AG09309 (cell line): ENCODE measurements at places on chromosomes 16 and 17.

GRCh38 chr16:13594823-13595222 lies 325.1 kb upstream of the ERCC4 start:
- DNase-seq: no peak

- DNase-seq: no peak
Observed at GRCh38 chr17:19369846-19370492, 7.4 kb upstream of the B9D1 start.

DNA sequence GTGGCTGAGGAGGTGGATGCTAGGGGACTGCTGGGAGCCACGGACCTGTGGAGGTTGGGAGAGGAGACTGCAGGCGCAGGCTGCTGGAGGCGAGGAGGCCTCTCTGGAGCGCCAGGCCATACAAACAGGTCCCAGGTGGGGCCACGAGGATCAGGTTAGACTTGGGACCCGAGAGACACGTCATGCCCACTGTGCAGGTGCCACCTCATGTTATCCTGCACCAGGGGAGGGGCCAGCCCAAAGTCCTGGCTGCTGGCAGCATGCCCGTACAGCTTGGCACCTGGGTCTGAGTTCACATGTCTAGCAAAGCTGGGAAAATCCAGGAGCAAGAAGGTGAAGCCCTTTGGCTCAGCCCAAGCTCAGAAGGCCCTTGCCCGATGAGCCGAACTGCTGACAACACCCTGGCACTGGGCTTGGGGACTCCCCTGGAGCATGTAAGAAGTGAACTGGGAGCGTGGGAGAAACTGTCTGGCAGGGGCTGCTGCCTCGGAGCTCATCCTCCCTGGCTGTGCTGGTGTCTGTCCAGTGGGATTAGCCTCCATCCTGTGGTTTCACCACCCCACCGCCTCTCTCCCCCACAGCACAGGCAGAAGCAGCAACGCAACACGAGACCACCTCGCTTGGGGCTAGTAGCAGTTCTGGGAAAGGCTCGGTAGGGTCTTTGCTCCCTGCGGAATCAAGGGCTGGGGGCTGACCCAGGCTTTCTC lies 5.3 kb downstream of the ARHGDIA start:
- no peak for DNase-seq

DNA sequence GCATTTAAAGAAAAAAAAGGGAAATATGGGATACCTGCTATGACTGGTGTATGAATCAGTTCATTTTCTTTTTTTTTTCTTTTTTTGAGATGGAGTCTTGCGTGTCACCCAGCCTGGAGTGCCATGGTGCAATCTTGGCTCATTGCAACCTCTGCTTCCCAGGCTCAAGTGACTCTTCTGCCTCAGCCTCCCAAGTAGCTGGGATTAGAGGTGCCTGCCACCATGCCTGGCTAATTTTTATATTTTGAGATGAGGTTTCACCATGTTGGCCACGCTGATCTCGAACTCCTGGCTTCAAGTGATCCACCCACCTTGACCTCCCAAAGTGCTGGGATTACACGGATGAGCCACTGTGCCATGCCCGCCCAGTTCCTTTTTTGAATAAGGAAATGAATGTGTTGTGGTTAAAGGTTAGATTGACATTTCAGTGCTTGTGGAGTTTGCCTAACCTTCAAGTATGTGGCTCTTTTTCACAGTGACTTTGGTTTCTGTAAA lies 7.7 kb downstream of the HAPSTR1 start:
- DNase-seq: no peak

DNA sequence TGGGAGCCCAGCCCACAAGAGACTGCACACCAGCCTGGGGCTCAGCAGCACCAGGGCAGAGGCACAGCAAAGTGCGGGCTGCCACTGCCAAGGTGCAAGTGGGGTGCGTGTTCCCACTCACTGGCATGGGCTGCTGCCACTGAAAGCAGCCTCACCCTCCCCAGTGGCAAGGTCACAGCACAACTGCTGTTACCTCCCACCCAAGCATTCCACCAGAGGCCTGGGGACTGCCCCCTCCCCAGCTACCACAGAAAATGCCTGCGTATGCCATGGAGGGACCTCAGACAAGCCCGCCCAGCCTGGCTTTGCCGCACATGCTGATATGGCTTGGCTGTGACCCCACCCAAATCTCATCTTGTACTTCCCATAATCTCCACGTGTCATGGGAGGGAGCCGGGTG lies 33.1 kb downstream of the MEAK7 start:
- no peak for DNase-seq

GRCh38 chr16:1740234-1740633 lies 31.1 kb downstream of the NME3 start:
- no peak for DNase-seq

DNA sequence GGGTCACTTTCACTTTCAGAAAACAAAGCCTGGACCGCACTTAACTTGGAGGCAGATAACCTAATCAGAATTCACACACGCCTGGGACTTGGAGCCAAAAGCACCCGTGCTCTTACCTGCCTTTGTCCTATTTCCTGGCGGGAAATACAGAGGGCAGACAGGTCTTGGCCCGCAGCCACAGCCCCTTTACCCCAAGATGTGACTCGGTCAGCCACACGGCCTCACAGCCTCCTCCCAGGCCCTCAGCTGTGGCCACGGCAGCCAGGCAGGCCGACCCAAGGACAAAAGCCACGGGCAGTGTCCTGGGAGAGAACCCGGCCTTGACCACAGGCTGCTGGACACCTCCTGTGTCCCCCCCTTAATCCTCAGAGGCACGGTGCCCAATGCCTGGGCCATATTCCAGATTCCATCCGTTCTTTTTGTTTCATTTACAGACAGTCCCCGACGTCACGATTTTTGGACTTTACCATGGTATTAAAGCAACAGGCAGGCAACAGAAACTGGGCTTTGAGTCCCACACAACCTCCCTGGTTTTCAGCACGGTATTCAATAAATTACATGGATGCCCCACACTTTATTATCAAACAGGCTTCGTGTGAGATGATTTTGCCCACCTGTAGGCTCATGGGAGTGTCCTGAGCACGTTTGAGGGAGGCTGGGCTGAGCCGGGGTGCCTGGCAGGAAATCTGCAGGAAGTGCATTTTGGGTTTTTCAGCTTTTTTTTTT lies 30.1 kb upstream of the GAA start:
- DNase-seq: no peak

- no peak for DNase-seq
Observed at GRCh38 chr16:9798474-9798873, 383.8 kb downstream of the GRIN2A start.

DNA sequence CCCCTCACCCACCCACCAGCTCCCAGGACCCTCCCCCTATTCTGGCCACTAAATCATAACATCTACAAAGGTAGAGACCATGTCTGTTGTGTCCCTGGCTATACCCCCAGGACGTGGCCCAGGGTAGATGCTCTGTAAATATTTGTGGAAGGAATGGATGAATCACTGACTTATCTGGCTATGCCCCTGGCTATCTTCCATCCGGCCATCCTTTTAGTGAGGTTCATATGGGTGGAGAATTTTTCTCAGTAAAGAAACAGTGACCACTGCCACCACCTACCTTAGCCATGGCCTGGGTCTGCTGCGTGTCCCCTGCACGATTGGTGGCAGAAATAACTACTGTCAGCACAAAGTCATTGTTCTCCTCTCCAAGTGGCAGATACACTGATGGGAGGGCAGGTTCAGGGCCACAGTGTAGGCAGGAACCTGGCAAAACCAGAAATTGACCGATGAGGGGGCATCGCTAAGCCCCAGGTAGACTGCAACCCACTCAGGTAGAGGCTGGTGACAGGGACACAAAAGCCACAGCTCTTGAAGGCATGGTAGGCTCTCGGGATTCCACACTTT lies 63.1 kb upstream of the BCO1 start:
- DNase-seq: peak; percentile 33

GRCh38 chr17:13359774-13360173 lies 242.0 kb downstream of the HS3ST3A1 start:
- DNase-seq: no peak

GRCh38 chr16:66950971-66951790 lies 9.9 kb upstream of the CES3 start:
- DNase-seq: no peak

GRCh38 chr17:609232-609810 lies 105.3 kb downstream of the VPS53 start:
- DNase-seq: no peak

DNA sequence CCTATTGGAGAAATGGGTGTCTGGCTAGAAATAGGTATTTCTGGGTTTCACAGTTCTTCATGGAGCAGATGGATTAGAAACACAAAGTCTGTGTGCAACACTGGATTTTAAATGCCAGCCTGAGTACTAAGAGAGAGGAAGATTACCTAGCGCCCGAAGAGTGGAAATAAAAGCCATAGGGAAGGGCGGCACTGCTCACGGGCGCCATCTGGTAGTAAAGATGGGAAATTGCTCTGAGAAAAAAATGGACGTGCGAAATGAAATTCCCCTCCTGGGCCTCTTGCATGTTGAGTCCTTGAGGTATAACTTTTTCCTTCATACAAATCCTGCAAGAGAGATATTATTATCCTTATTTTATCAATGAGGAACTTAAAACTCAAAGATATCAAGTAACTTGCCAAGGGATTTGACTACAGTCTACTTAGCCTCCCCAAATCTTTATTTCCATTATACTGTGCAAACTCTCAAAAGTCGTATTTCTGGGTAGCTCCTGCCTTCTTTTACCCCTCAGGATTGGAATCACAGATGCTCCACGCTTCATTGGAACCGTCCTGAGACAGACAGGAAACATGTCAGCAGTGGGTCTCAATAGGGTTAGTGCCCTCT lies 72.8 kb downstream of the MMD start:
- no peak for DNase-seq

DNA sequence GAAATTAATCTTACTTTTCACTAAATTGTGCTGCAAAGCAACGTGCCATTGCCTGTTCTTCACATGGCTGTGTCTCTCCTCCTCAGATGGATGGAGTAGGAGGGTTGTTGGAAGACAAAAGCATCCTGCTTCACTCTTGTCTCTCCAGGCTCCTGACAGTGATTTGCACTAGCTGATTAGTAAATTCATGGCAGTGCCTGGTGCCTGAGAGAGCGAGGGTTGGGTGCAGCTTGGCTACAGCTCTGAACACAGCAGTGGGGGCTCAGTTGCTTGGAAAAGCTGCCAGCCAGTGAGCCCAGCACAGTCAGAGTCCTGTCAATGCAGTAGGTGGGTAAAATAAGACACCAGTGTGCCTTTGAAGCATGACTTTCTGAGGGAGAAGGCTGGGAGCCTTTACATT lies 37.4 kb downstream of the CDH13 start:
- no peak for DNase-seq

- DNase-seq: no peak
Observed at GRCh38 chr17:71202449-71202848, 918.4 kb upstream of the SOX9 start.

GRCh38 chr17:81995463-81996231 lies 18.2 kb downstream of the ASPSCR1 start:
- DNase-seq: no peak

- no peak for DNase-seq
Observed at GRCh38 chr16:30379158-30379783, 3.1 kb downstream of the SEPTIN1 start.

GRCh38 chr17:48052956-48053757 lies 5.0 kb downstream of the NFE2L1 start:
- DNase-seq: no peak

DNA sequence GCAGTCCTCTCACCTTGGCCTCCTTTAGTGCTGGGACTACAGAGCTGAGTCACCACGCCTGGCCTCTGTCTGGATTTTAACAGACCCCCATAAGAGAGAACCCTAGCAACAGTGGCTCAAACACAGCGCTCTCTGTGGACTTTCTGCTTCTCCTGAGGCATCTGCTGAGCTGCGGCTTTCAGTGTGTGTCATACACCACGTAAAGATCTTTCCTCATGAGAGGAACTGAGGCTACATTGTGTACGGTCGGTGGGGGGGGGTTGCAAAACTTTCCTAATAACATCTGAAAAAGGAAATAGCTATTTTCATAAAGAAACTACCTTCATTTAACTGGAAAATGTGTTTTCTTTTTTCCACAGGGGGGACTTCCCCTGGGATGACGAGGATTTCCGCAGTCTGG lies 32.9 kb downstream of the DEF8 start:
- no peak for DNase-seq

GRCh38 chr17:80755650-80756405 lies 211.2 kb downstream of the RPTOR start:
- DNase-seq: no peak

- DNase-seq: peak; percentile 90
Observed at GRCh38 chr16:56389554-56389953, 35.8 kb downstream of the AMFR start.

DNA sequence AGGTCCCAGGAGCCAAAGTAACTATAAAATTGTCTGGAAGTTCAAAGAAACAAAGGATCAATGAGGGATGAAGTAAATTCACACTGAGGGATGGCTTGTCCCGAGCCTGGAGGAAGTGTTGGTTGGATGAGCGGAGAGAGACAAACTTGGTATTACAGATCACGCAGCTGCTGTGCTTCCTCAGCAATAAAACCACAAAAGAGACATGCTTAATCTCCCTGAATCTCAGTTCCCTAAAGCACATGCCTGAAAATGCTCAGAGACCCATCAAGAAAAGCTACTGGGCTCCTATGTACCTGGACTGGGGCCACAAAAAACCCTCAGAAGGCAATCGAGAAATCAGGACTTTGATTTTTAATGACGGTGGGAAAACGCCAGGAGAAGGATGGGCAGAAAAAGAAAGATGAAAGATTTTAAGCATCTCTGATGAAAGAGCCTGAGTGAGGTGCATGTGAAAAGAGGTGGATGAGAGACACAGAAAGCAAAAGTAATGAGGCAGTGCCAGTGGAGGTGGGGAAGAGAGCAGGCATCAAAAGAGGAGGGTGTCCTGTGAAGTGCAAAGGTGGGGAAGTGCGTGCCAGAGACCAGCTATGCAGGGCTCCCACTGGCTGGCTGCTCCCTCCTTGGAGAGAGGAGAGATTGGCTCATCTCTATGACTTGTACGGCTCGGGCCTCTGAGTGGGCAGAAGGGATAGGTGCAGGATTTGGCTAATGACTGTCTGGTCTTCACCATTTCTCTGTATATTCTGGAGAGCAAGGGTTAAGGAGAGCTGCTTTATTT lies 143.7 kb downstream of the ABCC12 start:
- no peak for DNase-seq

- no peak for DNase-seq
Observed at GRCh38 chr17:41976142-41976768, 9.7 kb downstream of the CNP start.

GRCh38 chr17:38458521-38458920 lies 30.3 kb downstream of the ARHGAP23 start:
- DNase-seq: no peak

DNA sequence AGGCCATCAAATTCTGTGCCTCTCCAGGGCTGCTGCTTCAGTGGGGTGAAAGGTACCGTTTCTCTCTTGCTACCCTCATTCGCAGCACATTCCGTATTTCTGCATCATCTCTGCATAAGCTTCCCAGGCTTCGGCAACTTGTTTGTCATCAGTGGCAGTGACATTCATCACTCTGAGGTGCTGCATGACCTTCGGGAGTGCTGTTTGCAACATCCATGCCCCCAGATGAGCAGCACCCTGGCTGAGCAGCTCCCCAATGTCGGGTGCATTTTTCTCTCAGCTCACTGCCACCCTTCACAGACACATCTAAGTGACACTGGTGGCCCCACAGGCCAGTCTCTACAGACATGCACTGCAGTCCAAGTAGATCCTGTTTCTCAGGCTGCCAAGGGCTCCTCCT lies 3.8 kb downstream of the CREBBP start:
- no peak for DNase-seq
